ENCODE measurements at places on chromosomes 1 and 21.

GRCh38 chr21:14080764-14081096 lies 130.0 kb downstream of the LIPI start:
- no peak for DNase-seq

GRCh38 chr1:19083081-19083480 lies 126.6 kb upstream of the IFFO2 start:
- DNase-seq = no peak

- DNase-seq = no peak
Observed at GRCh38 chr1:244792188-244792850, 43.1 kb upstream of the COX20 start.

GRCh38 chr1:28110555-28110954 lies 22.1 kb upstream of the EYA3 start:
- no peak for DNase-seq

- DNase-seq = no peak
Observed at GRCh38 chr1:107748531-107748930, 216.4 kb downstream of the VAV3 start.

Data from activated T-helper 1 cell treated with anti-CD3 and anti-CD28 coated beads, Interleukin-12 subunit alpha, Interleukin-12 subunit beta, Interleukin-2, Interleukin-4 antibody, amounts not matched to agents 30 ng/mL and 10 ng/mL and 1 ng/mL, durations not matched to agents 14 hours and 24 hours and 36 hours (primary cell).